ENCODE measurements at places on chromosomes 2 and 18.

DNA sequence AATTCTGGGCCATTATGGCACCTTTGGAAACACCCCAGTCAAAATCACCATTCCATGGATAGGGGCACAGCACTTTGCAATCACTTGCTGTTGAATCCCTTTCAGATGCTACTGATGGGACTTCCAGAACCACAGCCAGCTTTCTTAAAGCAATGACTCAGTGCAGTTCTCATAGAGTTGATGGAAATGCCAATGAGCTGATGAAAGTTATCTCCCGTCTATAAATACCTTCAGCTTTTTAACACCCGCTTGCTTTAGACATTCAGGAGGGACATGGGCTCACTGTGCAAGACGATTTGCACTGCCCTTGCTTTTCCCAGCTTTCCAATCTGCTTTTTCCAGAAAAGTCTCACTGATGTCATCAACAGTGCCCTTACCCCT lies 66.7 kb upstream of the RPL31 start:
- no peak for DNase-seq

GRCh38 chr18:8084160-8084559 lies 517.0 kb downstream of the PTPRM start:
- no peak for DNase-seq

DNA sequence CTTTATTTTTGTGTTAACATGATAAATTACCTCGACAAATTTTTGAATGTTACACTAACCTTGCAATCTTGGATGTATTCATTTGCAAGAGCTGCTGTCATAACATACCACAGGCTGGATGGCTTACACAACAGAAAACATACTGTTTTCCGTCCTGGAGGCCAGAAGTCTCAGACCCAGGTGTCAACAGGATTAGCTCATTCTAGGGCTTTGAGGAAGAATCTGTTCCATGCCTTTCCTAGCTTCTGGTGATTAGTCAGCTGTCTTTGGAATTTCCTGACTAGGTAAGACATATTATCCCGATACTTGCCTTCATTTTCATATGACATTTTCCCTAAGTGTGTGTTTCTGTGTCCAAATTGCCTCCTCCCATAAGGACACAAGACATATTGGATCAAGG lies 188.6 kb upstream of the CDH19 start:
- no peak for DNase-seq

DNA sequence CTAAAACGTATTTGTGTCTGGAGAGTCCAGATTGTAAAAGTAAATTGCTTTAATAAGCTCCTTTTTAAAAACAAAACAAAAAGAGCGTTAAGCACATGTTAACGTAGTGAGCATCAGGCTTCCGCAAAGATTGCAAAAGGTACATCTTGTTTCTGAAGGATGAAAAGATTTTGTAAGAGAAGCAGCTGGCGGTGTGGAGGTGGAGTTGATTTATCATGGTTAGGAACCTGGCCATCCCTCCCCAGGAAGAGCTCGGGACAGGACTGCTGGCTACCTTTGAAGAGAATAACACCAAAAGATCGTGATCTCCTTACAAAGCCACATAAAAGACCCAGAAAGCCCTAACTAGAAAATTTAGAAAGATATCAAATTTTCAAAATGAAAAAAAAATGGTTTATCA lies 132.2 kb downstream of the DNER start:
- DNase-seq = no peak

DNA sequence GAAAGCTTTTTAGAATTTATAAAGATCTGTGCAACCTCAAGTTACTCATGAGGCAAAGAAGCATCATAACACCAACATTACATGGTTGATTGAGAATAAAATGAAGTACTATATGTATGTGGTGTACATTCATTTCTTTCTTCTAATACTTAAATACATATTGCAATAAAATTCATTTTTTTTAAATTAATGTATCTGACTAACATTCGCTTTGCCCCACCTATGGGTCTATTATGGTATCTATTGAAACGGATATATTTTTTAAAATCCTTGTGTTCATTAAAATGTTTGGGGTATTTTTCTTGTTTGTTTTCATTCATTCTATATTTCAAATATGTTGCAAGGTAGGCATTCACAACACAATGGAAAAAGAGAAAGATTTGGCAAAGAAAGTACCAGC lies 237.5 kb downstream of the DSEL start:
- DNase-seq = no peak

DNA sequence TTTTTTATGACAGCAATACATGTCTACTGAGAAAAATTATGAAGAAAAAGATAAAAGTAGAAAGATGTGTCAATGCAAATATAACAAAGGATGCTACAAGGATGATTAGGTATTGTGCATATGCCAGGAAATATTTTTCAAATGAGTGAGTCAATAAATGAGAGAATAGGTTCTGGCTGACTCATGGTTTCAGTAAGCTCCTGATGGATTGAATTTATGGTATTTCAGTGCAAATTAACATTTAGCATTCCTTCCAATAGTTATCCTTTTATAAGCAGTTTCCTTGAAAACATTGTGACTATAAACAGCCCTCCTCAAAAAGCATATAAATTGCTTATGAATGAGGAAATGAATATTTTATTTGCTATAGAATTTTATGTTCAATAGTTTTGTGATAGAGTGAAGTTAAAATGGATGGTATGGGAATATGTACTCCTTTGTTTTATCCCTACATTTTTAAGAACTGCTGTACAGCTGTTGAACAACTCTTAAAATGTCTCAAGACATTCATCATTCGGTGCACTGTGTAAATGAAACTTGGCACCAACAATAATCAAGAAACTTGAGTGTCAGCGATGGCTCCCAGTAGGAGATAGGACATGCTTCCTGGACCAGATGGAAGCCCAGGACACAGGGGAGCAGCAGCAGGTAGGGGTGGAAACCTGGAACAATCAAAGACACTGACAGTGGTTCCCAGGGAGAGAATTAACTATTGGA lies 144.7 kb downstream of the PMAIP1 start:
- DNase-seq = no peak

DNA sequence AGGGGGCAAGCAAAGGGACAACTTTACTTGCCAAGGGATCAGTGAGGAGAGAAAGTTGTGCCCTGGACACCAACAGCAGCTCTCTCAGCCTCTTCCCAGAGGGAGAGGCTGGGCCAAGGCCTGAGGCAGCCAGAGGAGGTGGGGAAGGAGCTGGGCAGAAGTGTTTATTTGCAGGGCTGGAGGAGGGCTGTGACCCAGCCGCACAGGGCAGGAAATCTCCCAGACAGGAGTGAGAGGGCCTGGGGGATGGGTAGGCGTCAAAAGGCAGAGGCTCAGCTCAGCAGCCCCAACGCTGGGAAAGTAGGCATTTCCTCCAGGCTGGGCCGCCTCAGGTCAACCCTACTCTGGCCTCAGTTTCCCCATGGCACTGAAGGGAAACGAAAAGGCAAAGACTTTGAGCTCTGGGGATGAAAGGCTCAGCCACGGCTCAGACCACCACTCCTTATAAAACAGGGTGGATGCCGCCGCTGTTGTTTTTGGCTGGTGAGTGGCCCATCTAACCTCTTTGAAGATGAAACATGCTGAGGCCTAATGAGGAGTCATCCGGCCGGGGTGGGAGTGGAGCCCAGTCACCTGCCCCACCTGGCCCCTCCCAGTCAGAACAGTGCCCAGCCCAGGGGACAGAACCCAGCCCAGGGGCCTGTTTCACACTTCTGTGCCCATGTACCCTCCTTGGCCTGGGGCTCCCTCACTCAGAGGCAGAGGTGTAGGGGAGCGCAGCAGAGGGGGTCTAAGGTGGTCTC lies 21.9 kb upstream of the SEMA4C start:
- no peak for DNase-seq

DNA sequence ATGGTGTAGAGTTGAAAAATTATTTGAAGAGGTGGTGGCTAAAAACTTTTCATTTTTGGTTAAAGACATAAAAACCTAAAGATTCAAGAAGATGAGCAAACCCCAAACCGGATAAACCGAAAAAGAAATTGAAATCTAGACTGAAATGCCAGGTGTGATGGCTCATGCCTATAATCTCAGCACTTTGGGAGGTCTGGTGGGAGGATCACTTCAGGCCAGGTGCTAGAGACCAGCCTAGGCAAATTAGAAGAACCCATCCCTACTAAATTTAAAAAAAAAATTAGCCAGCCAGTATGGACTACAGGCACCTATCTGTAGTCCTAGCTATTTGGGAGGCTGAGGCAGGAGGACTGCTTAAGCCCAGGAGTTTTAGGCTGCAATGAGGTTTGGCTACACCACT lies 126.9 kb downstream of the BAZ2B start:
- no peak for DNase-seq
